ENCODE measurements at places on chromosomes 2 and 18.

DNA sequence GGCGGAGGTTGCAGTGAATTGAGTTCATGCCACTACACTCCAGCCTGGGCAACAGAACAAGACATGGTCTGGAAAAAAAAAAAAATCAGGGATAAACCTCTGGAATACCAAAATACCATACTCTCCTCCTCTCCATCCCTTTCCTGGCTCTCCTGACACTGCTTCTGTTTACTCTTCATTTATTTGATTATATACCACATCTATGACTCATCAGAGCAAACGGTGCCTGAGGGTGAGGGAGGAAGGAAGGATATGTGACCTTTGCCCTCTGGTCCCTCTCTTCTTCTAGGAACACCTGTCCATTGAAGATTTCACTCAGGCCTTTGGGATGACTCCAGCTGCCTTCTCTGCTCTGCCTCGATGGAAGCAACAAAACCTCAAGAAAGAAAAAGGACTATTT, 30.0 kb downstream of the VIL1 start:
- no peak for DNase-seq

GRCh38 chr2:117856415-117857210, 42.1 kb downstream of the DDX18 start:
- no peak for DNase-seq

GRCh38 chr2:105809097-105809473, 64.4 kb downstream of the NCK2 start:
- DNase-seq = no peak

DNA sequence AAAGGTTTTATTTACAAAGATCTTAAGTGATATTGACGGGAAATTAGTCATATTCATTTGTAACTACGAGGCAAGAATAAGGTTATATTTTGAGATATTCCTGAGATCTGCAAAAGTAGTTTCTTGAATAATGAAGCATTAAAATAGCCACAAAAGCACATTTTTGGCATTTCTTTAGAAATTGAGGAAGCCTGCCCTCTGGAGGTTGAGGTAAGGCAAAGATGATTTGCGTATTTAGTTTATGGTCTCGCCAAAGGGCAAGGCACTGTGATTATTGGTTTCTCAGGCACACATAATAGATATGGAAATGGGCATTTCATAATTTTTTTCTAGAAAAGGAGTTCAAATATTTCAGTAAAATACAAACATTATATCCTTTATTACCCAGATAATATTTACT, 143.7 kb upstream of the RPRM start:
- DNase-seq = no peak

GRCh38 chr2:62309465-62310091, 113.7 kb downstream of the B3GNT2 start:
- DNase-seq = no peak

- no peak for DNase-seq
These were observed 174.5 kb downstream of the TCF4 start for GRCh38 chr18:55413474-55413873.

DNA sequence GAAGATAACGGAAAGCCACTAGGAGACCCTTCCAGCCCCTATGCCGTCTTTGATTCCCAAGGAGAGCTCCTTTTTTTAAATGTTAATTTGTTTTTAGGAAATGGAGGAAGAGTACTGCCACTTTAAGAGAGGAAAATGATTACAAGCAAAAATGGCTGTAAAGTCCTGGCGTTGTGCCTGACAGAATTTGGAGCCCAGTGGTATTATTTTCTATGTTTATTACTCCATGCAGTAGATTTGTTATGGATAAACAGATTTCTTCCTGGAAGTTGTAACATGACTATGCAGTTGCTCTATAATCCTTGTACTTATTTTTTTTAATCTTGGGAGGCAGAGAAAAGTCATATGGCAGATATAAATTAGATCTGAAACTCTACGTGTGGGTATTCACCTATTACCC, 141.3 kb downstream of the GBX2 start:
- DNase-seq = no peak

- DNase-seq = no peak
These were observed 78.3 kb upstream of the CRIM1 start for GRCh38 chr2:36277146-36277808.

- DNase-seq = no peak
These were observed 156.1 kb downstream of the CDH20 start for GRCh38 chr18:61489334-61489733.

DNA sequence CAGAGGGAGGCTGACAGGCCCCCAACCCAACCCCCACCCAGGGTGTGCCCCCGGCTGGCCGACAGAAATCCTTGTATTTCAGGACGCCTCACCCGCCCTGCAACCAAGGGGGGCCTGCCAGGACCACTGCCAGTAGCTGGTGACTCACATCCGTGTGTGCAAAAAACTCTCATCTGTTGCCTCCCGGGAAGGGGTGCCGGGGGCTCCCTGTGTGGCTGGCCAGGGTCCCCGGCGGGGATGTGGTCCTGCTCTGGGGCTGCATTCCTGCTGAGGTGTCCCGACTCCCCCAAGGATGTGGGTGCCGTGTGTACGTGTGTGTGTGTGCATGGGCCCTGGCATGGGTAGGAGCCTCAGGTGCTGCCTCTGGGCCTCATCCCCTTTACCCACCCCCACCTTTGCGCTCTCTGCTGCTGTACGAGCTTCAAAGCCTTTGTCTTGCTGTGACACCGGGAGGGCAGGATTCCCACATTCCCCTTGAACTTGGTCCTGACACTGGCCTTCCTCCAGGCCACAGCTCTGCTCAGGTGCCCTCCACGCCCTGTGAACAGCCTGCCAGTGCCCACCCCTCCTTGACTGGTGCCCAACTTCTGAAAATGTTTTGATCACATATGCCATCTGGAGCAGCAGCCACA, 226.3 kb upstream of the HDAC4 start:
- DNase-seq = no peak

- no peak for DNase-seq
These were observed 8.3 kb downstream of the GYPC start for GRCh38 chr2:126664234-126664633.

DNA sequence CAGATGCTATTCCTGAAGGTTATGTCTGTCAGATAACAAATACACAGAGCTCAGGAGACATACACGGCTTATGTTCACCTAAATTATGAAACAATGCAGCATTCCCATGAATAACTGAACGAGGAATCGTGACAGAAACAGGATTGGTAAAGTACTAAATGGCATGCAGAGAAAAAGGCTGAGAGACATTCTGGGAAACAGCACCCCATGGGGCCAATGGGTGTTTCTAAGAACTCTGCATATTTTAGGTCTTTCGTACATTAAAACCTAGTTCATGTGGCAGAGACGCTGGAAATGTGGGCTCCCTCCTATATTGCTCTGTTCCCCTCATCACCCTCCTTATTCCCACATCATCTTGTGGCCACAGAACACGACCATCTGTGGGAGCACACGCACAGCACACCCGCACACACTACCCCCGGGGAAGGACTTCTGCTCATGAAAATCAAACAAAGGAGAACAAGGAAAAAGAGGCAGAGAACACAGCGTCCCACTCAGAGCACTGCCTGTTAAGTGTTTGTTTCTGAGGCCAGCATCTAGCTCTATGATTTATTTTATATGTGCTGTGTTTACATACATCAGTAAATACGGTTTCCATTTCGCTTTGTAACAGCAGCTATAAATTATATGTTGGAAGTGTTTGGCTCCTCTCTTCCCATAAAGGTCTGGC, 143.6 kb downstream of the AFF3 start:
- no peak for DNase-seq

DNA sequence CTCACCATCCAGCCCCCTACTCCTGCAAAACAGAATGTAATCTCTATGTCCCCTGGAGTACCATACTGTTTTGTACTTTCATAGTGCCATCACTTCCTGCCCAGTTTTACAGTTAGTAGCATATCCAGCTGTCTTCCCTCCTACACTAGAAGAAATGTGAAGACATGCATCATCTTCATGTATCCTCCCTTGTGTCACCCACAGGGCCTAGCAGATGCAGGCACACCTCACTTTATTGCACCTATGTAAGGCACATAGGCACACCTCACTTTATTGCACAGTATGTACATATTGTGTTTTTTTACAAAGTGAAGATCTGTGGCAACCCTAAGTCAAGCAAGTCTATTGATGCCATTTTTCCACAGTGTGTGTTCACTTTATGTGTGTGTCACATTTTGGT, 12.0 kb downstream of the DNAJC27 start:
- no peak for DNase-seq

DNA sequence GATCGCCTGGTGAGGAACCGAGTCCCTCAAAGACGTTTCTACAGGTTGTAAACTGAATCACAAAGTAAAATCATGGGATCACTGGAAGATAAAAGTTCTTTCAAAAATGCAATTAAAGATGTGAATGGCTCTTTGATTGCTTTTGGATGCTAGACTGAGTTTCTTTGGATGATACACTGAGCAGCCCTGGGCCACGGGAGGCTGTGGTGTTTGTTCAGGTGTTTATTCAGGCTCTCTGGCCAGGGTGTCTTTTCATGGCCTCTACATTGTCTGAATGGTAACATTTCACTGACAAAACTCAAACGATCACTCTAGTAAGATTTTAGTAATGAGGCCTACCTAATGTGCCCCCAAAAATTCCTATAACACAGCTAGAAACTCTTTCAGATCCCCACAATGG, 48.4 kb upstream of the SPATS2L start:
- DNase-seq = no peak

DNA sequence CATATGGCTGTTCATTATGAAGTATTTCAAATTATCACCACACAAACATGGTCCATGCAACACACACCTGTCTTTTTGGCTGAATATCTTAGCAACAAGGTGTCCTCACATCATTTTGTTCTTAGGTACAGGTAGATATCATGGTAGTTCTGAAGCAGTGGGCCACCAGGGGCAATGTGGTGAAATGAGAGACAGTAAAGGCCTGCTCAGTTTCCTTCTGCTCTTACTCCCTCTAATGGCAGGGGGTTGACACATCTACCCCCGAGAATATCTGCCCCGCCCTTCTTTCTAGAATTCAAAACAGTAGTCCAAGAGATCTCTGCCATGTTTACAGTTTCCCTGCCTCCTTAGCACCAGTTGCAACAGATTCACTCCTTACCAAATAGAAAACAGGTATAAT, 147.0 kb upstream of the KLHL14 start:
- no peak for DNase-seq

- no peak for DNase-seq
These were observed 103.1 kb downstream of the GPD2 start for GRCh38 chr2:156539086-156539860.

GRCh38 chr2:98828793-98829371, 98.0 kb upstream of the MGAT4A start:
- DNase-seq = no peak

GRCh38 chr2:12318427-12319057, 398.2 kb upstream of the TRIB2 start:
- no peak for DNase-seq

DNA sequence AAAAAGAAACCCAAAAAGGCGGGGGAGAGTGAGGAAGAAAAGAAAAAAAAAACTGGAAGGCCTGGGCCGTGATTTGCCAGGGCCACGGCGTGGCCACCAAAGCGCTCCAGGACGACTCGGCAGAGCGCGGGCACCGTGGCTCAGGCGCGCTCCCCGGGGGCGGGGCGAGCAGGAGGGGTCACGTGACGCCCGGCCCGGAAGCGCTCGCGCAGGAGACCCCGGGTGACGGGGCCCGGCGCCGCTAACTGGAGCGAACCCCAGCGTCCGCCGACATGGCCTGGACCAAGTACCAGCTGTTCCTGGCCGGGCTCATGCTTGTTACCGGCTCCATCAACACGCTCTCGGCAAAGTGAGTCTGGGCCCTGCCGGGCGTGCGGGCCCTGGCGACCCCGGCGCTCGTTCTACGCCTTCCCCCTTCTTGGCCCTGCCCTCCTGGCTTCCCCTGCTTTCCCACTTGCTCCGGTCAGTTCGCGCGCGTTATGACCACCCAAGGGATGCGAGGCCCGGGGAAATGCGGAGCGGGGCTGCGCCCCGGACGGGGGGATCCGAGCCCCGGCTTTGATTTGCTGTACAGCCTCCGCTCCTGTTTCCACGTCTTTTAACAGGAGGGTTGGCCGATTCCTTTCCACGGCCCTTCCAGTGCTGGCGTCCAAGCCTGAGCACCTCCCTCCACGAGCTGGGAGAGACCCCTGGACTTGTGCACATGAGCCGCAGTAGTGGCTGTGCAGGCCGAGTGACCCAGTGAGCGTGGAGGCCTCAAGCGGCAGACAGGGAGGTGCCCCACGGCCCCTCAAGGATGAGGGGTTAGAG, at the start of gene SLC35F6:
Gene SLC35F6, plus strand, starts transcription at position 207 of the 810 bp plus-strand sequence. Its CDS starts 66 bp downstream, at position 273.
- peak; percentile 59 for DNase-seq
